LHCN-M2 (cell line): ENCODE measurements at places on chromosomes 5 and 9. TPM values are rescaled to one million over a fixed set of nuclear protein-coding genes. Genes with fewer than 3 reads are reported as not detected.

DNA sequence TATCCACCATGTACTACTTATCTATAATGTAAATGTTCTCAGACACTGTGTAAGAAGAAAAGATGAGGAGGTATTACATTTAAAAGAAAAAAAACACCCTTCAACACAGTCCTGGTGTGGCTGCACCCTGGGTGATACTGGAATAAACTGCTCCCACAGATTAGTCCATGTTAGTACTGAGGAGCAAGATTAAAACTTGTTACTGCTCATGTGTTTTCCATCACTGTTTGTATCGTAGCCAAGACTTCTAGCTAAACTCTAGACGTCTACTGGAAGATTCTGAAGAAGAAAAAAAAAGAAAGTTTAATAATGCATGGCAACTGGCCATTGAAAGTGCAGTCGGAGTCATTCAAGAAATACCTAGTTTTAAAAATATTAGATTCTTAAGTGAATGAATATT is at the start of gene ASPN:
Gene ASPN (minus strand): TSS at position 178 of the 400 bp plus-strand sequence.
- DNase-seq = no peak

GRCh38 chr5:10261065-10261464 is 11.0 kb downstream of the CCT5 start:
- DNase-seq = no peak

- DNase-seq = peak; percentile 70
Observed at GRCh38 chr5:1793301-1793740, 6.3 kb downstream of the MRPL36 start.

DNA sequence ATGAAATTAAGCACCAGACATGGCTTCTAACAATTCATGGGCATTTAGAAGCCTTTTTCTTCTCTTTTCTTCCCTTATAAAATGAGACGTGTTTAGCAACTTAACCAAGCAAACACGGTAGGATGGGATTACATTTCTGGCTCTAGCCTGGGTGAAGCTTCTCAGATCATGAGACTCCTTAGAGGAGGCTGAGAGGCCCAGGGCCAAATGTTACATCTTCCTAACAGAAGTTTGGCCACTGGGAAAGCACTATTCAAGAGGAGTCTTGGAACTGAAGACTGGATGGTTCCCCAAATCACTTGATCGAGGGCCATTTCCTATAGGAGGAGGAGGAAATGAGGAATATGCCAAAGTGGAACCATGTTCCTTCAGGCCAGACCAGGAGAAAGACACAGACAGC is 1.9 kb downstream of the GABRP start:
- no peak for DNase-seq

DNA sequence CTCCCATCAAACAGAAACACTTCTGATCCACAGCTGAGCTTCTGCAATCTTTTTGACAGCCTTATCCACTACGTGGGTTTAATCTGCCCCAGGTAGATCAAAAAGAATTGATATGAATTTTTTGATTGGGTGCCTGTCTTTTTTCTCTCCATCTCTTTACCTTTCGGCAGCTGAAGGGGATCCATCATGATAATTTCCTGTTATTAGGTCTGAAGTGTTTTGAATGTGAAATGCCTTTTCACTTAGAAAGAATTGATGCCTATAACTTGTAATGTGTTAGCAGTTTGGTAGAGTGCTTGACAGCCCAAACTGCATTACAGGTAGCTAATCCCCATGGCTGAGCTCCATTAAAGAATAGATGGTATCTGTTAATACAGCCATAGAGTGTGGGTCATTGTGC is 745.4 kb downstream of the TLR4 start:
- no peak for DNase-seq

DNA sequence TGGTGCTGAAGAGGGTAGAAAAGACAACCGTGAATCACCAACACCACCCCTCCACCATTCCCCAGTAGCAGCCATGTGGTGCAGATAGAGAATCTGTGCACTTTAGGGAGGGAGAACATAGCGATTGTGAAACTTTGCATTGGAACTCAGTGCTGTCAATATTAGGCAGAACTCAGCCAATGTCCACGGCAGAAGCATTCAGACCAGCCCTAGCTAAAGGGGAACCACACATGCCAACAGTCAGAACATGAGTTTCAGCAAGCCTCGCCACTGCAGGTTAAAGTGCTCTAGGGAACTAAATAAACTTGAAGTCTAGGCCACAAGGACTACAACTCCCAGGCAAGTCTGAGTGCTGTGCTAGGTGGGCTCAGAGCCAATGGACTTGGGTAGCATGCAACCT is 38.5 kb upstream of the DEPDC1B start:
- DNase-seq = no peak

Gene AGTPBP1
- total RNA-seq = 4.5 and 4.8 TPM in 2 replicates

Gene WASHC1
- 2.6 and 5.4 TPM in 2 replicates for total RNA-seq

Gene CAVIN4
- total RNA-seq = 2.2 and 5.2 TPM in 2 replicates
